Heart right ventricle (tissue), 16 donors: ENCODE measurements at places on chromosomes 1 and 21. TPM values are rescaled to one million over a fixed set of nuclear protein-coding genes. Genes with fewer than 3 reads are reported as not detected.

The SPRR3 gene
- total RNA-seq = not detected

The MMEL1 gene
- total RNA-seq = 0.77 TPM

The BNIPL gene
- total RNA-seq = 0.32 TPM

The MTARC2 gene
- 24.1 TPM for total RNA-seq

The TLCD4 gene
- total RNA-seq = 60.3 TPM

The GUCA2B gene
- total RNA-seq = not detected

The SPATA46 gene
- total RNA-seq = not detected

The SETSIP gene
- not detected for total RNA-seq

DNA sequence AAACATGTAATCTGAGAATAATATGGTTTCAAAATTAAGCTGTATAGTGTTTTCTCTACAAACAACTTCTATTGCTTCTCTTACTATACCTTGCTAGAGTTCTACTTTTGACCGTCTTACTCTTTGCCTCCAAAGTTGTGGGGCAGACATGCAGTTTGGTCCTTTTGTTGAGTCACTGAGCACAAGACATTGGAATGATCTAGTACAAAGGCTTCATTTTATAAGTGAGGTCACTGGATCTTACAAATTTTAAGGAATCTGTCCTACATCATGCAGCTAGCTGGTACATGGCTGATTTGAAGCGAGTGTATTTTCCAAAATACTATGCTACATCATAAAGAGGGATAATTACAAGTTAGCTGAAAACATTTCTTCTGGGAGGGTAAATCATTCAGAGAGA lies 28.8 kb downstream of the OR10J1 start:
- no peak for DNase-seq

DNA sequence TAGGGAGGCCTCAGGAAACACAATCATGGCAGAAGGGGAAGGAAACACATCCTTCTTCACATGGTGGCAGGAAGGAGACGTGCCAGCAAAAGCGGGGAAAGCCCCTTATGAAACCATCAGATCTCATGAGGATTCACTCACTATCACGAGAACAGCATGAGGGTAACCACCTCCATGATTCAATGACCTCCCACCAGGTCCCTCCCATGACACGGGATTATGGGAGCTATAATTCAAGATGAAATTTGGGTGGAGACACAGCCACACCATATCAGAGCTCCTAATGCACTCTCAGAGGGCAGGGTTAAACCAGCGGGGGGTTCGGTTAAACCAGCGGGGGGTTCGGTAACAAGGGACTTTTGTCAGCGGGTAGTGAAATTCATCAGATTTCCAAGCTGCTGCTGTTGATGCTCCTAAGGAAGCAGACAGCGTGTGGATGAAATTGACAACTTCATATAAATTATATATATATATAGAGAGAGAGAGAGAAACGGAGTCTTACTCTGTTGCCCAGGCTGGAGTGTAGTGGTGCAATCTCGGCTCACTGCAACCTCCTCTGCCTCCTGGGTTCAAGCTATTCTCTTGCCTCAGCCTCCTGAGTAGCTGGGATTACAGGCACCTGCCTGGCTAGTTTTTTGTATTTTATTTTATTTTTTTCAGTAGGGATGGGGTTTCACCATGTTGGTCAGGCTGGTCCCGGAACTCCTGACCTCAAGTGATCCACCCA lies 4.2 kb downstream of the CSTB start:
- DNase-seq = no peak

GRCh38 chr1:157154940-157155514 lies 16.8 kb upstream of the ETV3 start:
- peak; percentile 37 for DNase-seq

DNA sequence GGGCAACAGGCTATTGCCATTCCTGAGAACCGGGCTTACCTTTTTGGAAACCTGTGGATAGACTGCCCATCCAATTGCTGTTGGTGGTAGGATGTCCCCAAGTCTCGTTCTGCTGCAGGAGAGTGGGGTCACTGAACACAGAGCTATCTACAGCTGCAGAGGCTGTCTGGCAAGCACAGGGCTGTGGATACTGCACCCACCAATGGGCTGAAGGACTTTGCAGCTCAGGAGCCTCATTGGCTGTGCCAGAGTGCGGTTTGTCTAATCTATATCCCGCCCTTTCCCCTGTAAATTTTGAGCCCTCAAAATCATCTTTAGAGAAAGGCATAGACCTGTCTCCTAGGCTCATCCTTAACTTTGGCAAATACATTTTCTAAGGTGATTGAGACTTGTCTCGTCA lies 15.3 kb downstream of the RNF187 start:
- DNase-seq = no peak

DNA sequence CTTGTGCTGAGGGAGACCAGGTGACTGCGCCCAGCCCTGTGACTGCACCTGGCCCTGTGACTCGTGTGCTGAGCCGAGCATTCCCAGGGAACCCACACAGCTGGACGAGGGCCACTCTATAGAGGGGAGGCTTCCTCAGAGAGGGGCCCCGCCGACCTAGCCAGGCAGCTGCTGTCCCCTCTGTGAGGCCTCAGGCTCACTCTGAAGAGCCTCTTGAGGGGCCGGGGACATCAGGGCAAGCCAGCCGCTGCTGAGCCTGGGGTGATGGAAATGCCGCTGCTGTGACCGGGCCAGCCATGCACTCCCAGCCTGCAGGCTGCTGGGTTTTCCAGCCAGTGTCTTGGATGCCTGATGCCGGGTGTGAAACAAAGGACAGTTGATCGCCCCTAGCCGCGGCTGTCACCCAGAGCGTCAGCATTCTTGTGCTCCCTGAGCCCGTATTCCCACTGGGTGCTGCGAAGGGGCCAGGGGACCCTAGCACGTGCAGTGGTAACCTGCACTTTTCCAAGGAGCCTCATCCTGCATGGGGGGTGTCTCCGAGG lies 17.5 kb downstream of the PFKL start:
- DNase-seq = no peak

- DNase-seq = no peak
Measured at GRCh38 chr1:3581296-3582036, 29.8 kb downstream of the MEGF6 start.

GRCh38 chr1:64136296-64136695 lies 67.1 kb upstream of the UBE2U start:
- no peak for DNase-seq

GRCh38 chr1:228851193-228851592 lies 115.9 kb downstream of the RHOU start:
- DNase-seq = no peak

- DNase-seq = no peak
Measured at GRCh38 chr1:114289306-114289705, 135.6 kb upstream of the SYT6 start.

DNA sequence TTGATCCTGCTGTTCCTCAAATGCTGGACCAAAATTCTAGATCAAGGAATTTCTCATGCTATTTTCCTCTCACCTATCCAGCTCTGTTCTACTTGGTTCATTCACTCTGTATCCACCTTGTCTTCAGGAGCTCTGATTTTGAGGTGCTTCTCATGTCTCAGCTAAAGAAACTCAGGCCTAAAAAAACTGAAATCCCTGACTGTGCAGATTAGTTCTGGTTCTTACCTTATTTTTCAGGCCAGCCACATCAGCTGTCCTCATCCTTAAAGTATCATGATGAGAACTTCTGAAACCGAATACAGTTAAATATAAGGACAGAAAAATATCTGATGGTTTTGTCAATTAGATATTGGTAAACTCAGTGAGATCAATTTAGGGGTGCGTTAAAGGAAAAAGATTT lies 27.8 kb upstream of the DR1 start:
- DNase-seq = no peak

DNA sequence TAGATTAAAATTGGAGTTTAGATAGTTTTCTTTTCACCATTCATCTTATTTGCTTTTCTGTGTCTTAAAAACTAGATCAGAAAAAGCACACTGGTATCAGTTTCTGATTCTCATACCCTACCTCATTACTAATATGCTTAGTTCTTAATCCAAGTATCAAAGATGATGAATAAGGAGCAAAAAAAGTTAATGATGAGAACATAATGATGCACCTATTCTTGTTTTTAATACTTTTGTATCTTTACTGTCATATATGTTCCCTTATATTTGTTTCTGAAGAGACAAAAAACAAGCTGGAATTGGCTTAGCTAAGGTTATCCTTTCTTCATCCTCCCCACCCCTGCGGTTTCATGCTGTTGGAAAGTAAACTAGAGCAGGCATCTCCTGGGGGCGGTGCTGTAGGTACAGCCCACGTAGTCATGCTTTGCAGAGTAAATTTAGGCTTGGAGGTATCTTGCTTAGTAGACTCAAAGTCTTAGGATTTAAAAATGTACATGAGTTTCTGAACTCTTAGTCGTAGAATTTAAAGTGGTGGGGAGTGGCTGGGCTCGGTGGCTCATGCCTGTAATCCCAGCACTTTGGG lies 16.4 kb downstream of the CNIH4 start:
- no peak for DNase-seq

- DNase-seq = no peak
Measured at GRCh38 chr21:41630249-41630648, 122.3 kb upstream of the TMPRSS2 start.

GRCh38 chr1:180027949-180028445 lies 73.4 kb downstream of the CEP350 start:
- no peak for DNase-seq

DNA sequence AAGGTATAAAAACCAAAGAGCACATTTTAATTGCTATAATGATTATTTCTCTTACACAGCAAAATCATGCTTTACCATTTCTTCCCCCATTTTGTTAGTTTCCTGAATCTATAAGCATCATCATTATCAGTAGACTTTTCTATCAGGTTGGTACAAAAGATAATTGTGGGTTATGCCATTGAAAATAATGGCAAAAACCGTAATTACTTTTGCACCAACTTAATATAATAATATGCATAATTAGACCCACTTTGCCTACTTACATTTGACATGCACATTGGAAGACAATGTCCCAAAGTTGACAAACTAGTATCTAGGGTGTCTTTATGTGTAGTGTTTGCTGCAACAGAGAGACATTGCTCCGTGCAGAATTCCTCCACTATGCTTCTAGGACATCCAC lies 594.2 kb downstream of the LMO4 start:
- no peak for DNase-seq

DNA sequence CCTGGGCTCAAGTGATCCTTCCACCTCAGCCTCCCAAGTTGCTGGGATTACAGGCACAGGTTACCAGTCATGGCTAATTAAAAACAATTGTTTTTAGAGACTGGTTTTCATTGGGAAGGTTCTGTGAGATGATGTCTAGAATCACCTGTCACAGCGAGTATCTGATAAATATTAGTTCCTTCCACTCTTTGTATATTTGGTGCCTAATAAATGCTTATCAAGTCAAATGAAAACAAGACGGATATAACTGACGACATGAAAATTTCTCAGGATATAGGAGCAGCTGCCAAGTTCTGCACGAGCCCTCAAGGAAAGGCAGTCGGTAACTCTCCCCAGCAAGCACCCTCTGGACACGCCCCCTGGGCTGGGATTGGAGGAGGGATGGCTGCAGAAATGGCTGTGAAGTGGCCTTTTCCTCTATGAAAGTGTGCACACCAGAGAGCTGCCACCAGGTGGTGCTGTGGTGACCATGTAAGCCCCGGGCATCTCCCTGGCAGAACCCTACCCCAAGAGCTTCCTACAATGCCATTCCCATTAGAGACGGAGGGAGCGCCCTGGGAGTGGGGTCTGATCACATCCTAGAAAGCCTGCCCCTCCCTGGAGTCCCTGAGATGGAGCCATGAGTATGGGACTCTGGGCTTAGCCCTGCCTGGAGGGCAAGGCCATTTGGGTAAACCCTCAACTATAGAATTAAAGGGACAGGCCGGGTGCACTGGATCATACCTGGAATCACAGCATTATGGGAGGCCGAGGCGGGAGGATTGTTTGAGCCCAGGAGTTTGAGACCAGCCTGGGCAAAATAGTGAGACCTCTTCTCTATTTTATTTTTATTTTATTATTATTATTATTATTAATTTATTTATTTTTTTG lies 50.9 kb downstream of the HTR6 start:
- DNase-seq = peak; percentile 76

- no peak for DNase-seq
Measured at GRCh38 chr1:56000424-56000823, 578.9 kb downstream of the PLPP3 start.

- DNase-seq = no peak
Measured at GRCh38 chr1:62800825-62801306, 16.9 kb downstream of the ATG4C start.

- no peak for DNase-seq
Measured at GRCh38 chr1:18190598-18190997, 83.0 kb downstream of the IGSF21 start.

- DNase-seq = no peak
Measured at GRCh38 chr21:45934085-45934484, 47.5 kb upstream of the COL6A1 start.

GRCh38 chr1:53107570-53108322 lies 34.7 kb downstream of the SLC1A7 start:
- no peak for DNase-seq

DNA sequence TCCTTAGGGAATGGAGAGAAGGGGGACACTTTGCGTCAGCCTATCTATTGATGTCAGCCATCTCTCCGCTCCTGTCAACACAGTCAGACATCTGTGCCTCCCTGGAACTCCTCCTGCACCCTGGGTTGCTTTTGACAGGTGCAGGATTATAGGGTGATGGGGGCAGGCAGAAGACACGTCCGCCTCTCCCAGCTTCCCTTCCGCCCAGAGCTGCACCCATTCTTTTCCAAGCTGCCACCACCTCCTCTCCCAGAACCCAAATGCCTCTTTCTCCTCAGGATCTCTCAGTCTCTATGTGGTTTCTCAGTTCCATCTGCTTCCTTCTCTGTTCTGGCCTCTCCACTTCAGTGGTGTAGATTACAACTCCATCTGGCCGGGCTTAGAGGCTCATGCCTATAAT lies 17.1 kb upstream of the KIF1B start:
- DNase-seq = no peak

GRCh38 chr1:193068013-193068412 lies 8.6 kb downstream of the RO60 start:
- DNase-seq = no peak

GRCh38 chr1:181397845-181398244 lies 85.5 kb upstream of the CACNA1E start:
- no peak for DNase-seq

GRCh38 chr1:234609691-234610042 lies 311 bp downstream of the IRF2BP2 start:
- DNase-seq = no peak

DNA sequence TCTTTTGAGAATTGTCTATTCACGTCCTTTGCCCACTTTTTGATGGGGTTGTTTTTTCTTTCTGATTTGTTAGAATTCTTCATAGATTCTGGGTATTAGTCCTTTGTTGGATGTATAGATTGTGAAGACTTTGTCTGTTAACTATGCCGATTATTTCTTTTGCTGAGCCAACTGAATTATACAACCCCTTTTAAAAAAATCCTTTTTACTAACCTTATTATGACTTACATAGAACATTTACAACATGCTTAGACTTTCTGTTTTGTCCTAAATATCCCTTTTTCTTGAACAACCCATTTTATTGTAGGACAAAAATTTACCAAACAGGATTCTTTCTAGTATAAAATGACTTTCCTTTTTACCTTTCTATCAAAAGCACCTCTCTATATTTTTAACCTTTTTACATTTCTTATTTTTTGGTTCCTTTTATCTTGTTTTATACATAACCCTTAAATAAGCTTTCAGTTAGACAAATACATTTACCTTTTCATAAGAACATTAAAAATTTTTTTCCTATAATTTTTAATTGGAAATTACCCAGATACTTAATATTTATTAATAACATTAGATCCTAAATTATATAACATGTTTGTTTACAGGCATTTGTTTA lies 70.4 kb upstream of the TTLL7 start:
- DNase-seq = no peak
